ENCODE measurements at places on chromosomes 5 and 9. TPM values are rescaled to one million over a fixed set of nuclear protein-coding genes. Genes with fewer than 3 reads are reported as not detected.

The SPATA31C1 gene
- not detected for total RNA-seq

The PCDHB6 gene
- total RNA-seq = 0.20 TPM

The LHX2 gene
- total RNA-seq = not detected

The FGFR4 gene
- total RNA-seq = 0.65 TPM

The BARHL1 gene
- total RNA-seq = not detected
